ENCODE measurements at places on chromosomes 2 and 18.

DNA sequence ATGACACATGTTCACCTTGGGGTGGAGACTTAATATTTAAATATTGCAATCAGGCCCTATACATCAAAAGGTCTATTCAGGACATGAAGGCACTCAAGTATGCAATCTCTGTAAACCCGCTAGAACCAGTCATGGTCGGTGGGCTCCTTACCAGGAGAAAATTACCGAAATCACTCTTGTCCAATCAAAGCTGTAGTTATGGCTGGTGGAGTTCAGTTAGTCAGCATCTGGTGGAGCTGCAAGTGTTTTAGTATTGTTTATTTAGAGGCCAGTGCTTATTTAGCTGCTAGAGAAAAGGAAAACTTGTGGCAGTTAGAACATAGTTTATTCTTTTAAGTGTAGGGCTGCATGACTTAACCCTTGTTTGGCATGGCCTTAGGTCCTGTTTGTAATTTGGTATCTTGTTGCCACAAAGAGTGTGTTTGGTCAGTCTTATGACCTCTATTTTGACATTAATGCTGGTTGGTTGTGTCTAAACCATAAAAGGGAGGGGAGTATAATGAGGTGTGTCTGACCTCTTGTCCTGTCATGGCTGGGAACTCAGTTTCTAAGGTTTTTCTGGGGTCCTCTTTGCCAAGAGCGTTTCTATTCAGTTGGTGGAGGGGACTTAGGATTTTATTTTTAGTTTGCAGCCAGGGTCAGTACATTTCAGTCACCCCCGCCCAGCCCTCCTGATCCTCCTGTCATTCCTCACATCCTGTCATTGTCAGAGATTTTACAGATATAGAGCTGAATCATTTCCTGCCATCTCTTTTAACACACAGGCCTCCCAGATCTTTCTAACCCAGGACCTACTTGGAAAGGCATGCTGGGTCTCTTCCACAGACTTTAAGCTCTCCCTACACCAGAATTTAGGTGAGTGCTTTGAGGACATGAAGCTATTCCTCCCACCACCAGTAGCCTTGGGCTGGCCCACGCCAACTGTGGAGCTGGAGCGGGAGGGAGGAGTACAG lies 108.1 kb downstream of the XRCC5 start:
- DNase-seq: peak; percentile 42

GRCh38 chr2:220366765-220367164 lies 739.3 kb downstream of the SLC4A3 start:
- no peak for DNase-seq

DNA sequence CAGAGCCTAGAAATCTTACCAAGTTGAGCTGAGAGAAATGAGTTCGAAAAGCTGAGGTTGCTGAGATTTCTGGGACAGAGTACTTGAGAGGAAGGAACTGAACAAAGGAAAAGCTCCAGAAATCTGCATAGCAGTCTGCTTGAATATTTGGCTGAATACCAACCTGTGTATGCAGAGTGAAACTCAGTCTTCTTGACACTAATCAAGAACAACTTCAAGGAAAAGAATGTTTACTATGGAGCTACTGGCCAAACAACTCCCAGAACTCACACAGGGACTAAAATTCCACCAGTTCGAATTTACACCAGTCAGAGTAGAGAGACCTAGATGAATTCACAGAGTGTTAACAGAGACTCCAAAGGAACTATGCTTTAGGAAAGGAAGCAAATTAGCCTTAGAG lies 66.5 kb downstream of the USP37 start:
- DNase-seq: no peak

- DNase-seq: no peak
Measured at GRCh38 chr2:101734505-101735165, 37.1 kb downstream of the MAP4K4 start.

DNA sequence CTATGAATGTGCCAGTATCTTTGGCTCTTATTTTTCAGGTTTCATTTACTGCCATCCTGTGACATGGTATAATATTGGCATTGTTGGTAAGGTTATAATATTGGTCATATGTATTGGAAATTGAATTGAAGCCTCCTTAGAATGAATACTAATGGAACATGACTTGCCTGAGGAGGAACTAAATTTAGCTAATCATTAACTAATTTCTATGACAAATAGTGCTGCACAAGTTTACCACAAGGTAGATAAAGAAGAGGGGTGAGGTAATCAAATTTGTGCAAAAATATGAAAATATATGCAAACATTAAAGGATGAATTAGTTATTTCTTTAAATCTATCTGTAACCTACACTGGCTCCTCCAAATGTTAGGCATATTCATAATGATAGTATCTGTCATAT lies 43.2 kb upstream of the ORC2 start:
- DNase-seq: no peak

- no peak for DNase-seq
Measured at GRCh38 chr2:12636837-12637581, 79.7 kb upstream of the TRIB2 start.

DNA sequence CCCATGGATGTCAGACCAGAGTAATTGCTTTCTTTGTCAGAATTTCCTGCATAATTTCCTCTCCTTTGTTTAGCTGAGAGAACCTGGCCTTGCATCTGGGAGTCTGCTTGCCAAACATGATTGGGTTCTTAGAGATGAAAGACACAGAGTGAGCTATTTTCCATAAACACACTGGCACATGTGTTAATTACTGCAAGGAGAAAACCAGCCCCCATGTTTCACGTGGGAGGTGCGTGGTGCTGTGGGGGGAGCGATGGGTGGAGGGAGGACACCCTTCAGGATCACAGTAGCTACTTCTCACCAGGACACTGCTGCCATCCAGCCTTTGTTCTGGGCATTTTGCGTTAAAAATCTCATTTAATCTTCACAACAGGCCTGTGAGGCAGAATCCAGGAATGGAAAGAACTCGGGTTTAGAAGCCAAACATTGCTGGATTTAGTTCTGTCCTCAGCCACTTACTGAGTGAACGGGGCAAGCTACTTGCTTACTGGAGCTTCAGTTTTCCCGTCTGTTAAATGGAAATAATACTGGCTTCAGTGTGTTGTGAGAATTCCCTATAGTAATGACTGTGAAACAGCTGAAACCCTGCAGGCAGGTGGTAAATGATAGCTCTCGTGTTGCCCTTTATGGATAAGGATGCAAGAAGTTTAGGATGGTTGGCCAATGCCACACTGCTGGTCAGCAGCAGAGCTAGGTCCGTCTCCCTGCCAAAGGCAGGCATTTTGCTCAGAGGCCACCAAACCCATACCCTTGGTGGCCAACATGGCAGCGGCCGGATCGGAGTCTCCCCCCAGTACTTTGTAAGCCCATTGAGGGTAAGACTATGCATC lies 100.1 kb upstream of the ASAP2 start:
- DNase-seq: no peak

GRCh38 chr2:26712486-26713465 lies 20.3 kb downstream of the KCNK3 start:
- DNase-seq: no peak

DNA sequence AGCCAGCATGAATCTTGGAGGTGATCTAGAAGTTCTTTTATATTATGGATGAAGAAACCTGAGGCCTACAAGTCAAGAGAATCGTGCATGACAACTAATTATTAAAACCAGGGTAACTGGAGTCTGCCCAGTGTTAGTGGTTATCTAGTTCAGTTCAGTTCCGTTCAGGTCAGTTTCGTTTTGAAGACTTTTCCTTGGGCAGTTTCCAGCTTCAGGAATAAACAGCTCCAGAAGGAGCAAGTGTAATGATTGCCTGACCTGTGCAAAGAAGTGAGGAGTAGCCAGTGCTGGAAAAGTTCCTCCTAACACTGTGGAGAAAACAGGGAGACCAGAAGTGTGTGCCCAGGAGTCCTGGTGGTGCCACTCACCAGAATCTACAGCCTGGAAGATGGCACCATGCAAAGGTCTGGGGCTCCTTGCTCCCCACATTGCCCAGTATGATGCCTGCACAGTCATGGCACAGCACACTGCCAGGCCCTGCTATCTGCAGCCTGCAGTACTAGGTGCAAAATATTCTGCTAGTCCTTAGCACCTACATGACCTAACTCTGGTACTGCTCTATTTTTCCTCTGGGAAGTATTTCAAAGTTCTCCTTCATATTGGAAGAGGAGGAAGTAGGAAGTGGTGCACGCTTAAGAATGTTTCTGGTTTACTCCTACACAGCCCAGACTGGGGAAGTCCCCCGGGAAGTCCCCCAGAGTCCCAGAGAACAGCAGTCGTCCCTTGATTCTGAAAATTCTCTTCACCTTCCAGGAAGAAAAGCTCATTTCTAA lies 65.8 kb downstream of the SUMO1 start:
- no peak for DNase-seq

DNA sequence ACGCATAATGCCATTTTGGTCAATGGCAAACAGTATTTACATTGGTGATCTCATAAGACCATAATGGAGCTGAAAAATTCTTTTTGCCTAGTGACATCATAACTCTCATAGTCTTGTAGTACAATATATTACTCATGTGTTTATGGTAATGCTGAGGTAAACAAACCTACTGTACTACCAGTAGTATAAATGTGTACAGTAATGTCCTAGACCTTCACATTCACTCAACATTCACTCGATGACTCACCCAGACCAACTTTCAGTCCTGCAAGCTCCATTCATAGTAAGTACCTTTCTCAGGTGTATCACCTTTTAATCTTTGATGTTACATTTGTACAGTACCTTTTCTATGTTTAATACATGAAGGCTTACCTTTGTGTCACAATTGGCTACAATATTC lies 558.2 kb upstream of the PIK3C3 start:
- DNase-seq: no peak

- DNase-seq: no peak
Measured at GRCh38 chr2:106642679-106643078, 155.5 kb downstream of the CD8B2 start.

DNA sequence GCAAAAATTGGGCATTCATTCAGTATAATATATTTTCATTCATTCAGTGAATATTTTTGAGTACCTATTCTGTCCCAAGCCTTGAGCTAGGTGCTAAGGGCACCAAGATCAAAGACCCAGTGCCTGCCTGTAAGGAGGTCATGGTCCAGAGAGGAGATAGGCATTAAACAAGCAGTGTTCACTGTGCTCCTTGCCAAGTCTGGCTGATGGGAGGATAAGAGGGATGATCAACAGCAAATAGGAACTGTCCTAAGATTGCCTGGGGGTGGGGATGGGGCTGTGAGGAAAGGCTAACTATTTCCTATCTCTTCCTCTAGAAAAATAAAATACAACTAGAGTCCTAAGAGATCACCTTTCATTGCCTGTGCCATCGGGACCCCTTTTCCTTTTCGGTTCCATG lies 60.4 kb downstream of the SETBP1 start:
- no peak for DNase-seq

- DNase-seq: no peak
Measured at GRCh38 chr2:102186791-102187495, at the start of gene IL1RL2. Gene IL1RL2 (plus strand): TSS chr2:102187023. CDS start chr2:102187868, 845 bp downstream.

DNA sequence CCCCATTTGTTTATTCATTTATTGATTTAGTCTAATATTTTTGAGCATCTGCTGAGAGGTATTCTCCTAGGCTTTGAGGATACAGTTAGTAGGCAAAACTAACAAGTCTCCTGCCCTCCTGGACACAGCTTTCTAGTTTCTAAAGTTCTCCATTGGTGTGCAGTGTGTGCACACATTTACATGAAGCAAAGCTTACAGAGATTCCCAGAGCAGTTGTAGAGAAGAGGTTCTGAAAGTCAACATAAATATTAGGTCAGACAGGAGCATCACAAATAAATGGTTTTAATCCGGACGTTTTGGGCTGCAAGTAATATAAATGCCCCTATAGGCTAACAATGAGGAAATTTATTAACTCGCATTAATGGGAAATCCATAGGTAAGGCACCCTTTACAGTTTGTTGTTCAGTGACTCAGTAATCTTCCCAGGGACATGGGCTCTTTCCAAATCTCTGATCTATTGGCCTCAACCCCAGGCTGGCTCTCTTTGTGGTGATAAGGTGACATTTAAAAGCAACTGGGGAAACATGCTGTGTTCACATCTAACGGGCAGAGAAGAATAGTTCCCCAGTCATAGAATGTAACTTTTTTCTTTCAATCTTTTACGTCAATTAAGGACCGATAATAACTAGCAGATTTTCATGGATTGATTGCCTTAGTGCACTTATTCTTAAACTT lies 407.2 kb downstream of the PTPRM start:
- DNase-seq: no peak

DNA sequence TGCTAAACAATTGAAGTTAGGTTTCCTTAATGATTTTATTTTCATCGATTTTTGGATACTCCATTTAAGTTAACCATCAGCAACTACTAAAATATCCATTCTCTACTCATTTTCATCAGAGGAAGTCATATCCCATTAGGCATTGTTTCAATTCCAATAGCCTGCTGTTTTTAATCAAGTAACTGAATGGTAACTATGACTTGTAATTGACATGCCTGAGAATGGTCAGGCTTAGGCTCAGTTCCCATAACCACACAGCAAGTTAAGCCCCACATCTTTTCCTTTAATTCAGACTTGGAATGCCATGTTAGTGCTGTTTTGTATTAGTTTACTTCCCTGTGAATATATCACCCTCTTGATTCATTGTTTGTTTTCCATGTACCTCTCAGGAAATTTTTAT lies 398.8 kb downstream of the ARHGAP15 start:
- DNase-seq: no peak

GRCh38 chr2:68588589-68588988 lies 54.8 kb upstream of the PROKR1 start:
- no peak for DNase-seq

DNA sequence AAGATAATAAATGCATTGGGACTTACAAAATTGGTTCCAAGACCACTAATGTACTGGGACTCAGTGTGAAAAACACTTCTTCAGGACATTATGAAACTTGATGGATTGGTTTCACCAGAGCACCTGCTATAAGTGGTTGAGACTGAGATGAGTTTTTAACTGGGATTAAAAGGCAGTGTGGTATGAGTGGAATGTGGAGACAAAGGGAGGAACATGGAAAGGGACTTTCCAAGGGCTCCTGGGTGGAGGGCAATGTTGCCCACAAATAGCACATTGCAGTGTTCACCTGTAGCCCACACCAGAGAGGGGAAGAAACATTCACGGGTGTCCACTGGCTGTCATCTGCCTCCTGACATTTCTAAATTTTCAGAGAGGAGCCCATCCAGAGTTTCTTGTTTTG lies 253.3 kb upstream of the TANK start:
- DNase-seq: no peak

DNA sequence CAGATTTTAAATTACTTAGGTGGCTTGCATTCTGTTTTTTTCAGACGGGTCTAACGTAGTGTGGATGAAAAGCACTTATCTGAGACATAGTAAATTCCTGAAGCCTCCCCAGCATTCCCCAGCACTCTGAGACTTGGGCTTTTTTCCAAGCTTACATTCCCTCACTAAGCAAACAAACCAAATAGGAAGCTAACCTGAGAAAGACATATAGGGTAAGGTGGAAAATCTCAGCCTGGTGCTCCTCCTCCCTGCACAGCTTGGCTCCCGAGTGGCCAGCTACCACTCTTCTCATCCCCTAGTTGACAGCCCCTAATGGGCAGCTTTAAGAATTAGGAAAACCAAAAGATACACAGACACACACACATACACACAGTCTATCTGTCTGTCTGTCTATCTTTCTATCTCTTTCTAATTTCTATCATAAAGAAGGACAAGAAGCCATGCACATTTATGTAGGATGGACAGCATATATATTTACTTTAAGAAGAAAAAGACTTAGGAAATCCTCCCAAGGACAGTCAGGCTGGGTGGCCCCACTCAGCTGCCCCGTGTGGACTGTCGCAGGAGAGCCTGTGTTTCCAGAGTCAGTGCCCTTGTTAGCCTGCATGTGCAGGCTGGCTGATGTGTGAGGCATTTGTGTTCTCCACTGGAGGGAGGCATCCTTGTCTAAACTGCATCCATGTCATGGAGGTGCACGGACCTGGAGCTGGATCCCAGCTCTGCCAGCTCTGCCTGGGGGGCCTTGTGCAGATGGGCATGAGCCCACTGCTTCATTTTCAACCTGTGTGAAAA lies 8.2 kb downstream of the CNNM3 start:
- no peak for DNase-seq
